ENCODE measurements at places on chromosomes 13 and 19. TPM values are rescaled to one million over a fixed set of nuclear protein-coding genes. Genes with fewer than 3 reads are reported as not detected.

DNA sequence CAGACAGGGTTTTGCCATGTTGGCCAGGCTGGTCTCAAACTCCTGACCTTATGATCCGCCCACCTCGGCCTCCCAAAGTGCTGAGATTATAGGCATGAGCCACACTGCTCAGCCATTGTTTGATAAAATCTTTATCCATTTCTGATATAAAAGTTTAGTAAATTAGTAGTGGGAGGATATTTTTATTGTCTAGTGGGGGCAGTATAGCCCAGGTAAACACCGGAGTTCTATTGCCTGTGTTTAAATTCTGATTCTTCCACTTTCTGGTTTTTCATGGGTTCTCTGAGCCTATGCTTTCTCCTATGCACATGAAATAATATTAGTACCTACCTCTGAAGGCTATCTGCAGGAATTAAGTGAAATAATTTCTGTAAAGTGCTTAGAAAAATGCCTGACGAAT, 20.1 kb upstream of the ARHGEF18 start:
- no peak for ATAC-seq

CRX gene
- not detected for total RNA-seq

DNA sequence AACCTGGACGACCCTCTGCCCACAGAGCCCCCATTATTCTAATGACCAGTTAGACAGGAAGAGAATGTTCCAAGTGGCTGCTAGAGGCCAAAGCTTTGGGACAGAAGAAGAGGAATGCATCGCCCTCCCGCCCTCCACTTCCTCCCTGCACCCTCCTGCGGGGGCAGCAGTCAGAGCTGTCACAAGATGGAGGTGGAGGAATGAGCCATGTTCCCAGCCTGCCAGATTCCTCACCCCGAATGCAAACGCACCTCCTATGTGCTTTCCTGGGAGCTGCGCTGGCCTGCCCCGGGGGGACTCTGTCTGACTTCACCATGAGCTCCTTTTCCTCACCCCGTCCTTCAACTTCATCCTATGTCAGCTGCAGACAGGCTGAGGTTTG, 1.7 kb downstream of the YJEFN3 start:
- ATAC-seq: no peak

PGLYRP1 gene
- total RNA-seq: not detected

KLK4 gene
- not detected for total RNA-seq

DNA sequence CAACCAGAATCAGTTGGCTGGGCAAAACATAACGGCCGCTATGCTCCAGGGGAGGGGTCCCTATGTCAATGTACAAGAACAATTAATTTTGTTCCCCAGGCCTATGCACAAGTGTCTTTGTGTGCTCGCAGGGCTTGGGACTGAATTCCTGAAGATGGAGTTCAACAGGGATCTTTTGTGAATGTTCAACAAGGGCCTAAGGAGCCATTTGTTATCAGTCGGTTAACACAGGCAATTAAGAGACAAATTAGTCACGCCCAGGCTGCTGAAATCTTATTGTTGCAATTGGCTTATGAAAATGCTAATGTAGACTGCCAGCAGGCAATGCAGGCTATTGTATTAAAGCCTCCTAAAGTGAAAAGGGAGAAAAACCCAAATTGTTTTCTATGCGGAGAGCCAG, 117.5 kb downstream of the ZNF429 start:
- ATAC-seq: no peak

DNA sequence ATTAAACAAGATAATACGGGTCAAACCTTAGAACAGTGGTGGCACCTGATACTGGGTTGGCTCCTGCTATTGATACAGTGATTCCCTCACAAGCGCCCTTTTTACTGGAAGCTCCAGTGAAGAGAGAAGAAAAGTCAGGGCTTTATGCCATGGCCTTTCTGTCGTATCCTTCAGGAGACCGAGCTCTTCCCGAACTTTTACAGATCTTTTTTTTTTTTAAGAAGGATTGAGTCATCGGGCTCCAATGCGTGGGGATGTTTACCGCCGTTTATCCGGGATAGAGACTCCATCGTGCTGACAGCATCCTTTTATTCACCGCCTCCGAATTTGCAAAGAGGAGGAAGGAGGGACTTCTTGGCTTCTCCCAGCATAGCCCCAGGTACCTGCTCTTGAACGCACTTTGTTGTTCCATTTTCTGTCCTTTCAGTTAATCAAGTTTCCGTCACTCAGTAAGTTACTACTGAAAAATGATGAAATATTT, 574 bp downstream of the ZNF227 start:
- ATAC-seq: no peak

GRCh38 chr19:35119578-35120155, 4.0 kb downstream of the FXYD3 start:
- no peak for ATAC-seq

- no peak for ATAC-seq
Observed at GRCh38 chr19:41682437-41682836, 5.6 kb downstream of the CEACAM7 start.

MADCAM1 gene
- 0.46 TPM for total RNA-seq

- ATAC-seq: no peak
Observed at GRCh38 chr19:28196101-28196500, 1016.9 kb downstream of the UQCRFS1 start.

DNA sequence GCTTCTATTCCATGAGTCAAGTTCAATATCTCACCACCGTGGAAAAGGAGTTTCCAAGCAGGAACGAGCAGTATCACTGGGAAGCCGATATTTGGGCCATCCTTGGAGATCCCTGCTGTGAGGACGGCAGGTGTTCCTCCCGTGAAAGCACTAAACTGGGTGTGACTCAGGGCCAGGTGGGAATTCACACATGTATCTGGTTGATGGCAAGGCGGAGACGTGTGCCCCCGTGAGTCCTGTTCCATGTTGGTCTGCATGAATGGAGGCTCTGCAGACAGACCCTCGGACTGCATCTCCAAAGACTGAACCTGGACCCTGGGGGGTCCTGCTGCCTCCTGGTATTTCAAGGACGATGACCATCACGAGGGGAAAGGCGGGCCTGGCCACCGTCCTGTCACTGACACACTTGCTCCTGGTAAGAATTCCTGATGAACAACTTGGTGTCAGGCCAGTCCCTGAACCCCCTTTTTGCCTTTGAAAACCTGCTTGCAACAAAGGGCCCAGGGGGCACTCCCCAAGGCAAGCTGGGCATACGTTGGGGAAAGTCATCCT, 22.8 kb upstream of the GAS6 start:
- no peak for ATAC-seq

PSG7 gene
- not detected for total RNA-seq

GRCh38 chr13:59360916-59361315, 802.8 kb downstream of the DIAPH3 start:
- no peak for ATAC-seq

FXYD7 gene
- total RNA-seq: not detected

- no peak for ATAC-seq
Observed at GRCh38 chr19:55433292-55433691, 9.8 kb downstream of the SHISA7 start.

- no peak for ATAC-seq
Observed at GRCh38 chr13:43298816-43299215, 275.4 kb downstream of the DNAJC15 start.

KLK15 gene
- total RNA-seq: not detected

GRCh38 chr13:97933776-97934175, 19.7 kb upstream of the IPO5 start:
- no peak for ATAC-seq

DNA sequence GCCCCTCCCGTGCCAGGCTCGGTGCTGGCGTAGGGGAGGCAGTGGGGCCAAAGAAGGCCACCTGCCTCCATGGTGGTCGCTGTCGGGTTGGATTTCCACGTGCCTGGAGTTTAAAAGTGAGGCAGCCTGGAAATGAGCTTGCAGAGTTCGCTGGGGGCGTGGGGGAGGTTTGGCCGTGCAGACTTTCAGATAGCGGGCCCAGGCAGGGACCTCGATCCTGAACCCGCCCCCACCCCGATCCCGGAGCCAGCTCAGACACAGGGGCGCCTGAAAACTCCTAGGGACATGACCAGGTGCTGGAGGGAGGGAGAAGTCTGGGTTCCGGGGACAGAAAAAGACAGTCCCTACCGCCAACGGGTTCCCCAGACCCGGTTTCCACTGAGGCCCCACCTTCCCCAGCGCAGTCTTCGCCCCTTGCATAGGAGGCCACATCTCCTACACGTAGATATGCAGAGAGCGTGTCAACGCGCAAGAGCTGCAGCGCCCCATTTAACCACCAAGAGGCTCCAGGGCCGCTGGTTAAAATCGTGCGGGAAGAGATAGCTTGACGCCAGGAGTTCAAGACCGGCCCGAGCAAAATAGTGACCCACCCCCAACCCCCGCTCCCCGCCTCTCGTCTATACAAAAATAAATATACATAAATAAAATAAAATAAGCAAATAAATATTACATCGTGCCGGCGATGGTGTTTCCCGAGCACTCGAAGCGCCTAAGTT, 8.5 kb downstream of the CCDC8 start:
- ATAC-seq: no peak

WDR87 gene
- total RNA-seq: not detected

C13orf42 gene
- not detected for total RNA-seq

SEMA6B gene
- total RNA-seq: 7.5 TPM

DNA sequence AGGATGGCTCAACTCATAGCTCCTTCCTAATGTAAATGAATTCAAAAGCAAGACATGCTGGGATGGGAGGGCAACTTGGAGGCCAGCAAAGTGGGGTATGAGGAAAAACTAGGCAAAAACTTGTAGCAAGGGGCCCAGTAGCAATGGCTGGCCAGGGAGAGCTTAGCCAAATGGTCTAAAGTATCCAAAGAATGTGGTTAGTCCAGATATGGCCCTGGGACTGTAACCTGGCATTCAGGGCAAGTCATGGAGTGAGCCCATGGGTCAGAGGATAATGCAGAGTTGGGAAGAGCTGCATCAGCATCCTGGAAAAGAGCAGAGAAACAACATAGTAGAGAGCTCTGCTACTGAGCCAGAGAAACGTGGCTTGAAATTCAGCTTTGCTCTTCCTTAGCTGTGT, 191.7 kb downstream of the SUCLA2 start:
- no peak for ATAC-seq

SELENOV gene
- not detected for total RNA-seq

DNA sequence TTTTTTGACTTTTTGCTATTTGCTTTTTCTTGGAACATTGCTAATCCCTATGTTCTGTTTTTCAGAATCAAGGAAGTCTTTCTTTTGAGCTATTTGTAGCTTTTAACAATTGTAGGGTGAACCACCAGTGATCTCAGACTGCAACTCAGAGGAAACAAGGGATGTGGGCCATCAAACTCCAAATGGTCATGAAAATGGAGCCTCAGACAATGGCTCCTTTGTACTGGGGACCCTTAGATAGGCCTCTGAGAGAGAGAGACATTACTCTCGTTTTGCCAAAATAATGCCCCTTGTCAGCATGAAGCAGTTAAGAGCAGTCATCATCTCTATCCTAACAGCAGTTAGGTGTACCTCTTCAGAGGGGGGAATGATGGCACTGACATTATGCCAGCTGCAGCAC, 56.4 kb upstream of the GJB6 start:
- ATAC-seq: no peak

- no peak for ATAC-seq
Observed at GRCh38 chr13:41494202-41494601, 36.9 kb downstream of the RGCC start.

ADGRE3 gene
- not detected for total RNA-seq

- ATAC-seq: no peak
Observed at GRCh38 chr13:107743526-107743925, 471.8 kb downstream of the LIG4 start.

- ATAC-seq: no peak
Observed at GRCh38 chr13:99935772-99936171, 35.8 kb downstream of the ZIC5 start.

ATP4B gene
- not detected for total RNA-seq

DNA sequence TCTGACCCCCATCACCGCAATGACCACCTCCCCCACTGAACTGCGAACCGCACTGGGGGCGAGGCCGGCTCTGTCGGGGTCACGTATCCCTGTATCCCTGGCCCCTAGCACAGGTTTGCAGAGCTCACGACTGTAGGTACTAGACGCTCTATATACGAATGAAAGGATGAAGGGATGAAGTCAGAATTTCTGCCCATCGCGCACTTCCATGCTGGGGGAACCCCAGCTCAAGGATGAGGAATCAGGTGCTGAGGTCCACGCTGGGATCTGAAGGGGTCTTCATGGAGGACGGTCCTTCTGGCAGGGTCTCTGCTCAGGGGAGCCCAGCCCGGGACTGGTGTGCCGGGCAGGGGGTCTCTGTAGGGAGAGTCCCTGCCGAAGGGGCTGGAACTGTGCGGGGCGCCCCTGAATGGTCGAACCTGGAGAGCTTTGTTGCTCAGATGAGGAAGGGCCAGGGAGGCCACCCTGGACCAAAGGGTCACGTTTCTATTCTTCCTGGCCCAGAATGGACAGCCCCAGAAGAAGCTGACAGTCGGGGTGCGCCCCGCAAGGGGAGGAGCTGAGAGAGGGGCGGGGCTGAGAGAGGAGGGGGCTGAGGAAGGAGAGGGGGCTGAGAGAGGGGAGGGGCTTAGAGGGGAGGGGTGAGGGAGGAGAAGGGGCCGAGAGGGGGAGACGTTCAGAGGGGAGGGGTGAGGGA, 37.9 kb upstream of the SEMA6B start:
- ATAC-seq: no peak

DNA sequence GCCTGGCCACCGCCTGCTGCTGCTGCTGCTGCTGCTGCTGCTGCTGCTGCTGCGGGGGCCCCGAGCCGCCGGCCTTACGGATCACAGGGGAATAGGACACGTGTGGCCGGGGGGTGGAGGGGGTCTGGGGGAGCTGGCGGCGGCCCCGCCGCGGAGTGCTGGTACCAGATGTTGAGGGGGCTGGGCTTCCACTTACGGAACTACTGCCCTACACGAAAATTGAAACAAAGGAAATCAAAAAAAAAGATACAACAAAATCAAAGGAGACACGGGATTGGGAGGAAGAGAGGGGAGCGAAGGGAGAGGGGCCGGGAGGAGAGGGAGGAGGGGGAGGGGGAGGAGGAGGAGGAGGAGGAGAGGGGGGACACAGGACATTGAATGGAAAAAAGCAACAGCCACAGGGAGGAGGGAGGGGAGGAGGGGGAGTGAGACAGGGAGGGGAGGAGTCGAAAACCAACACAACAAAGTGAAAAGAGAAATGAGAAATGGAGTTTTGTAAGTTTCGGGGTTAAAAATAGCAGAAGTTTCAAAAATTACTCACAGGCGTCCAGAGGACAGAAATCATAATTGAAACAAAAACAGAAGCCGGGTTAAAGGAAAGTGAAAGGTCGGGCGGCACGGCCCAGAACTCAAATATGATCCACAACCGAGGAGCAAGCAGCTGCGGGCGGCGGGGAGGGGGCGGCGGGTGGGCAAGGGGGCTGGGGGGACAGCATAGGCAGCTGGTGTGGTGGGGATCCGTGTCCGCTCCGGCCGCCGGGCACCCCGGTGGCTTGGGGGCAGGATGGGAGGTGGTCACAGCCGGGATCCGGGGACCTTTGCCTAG, 57.8 kb downstream of the IER2 start:
- ATAC-seq: peak; percentile 16
